Upper lobe of left lung (tissue), 6 donors: ENCODE measurements at places on chromosomes 5 and 9. TPM values are rescaled to one million over a fixed set of nuclear protein-coding genes. Genes with fewer than 3 reads are reported as not detected.
A peak's percentile ranks its signal among the peaks of the same experiment; 100 is the strongest.

GRCh38 chr9:107667231-107668070 lies 177.9 kb upstream of the KLF4 start:
- peaks cover 6% of the 10 kb centered on the region for H3K4me1 ChIP-seq
- peak overlapping the region; percentile 58 for H3K27ac ChIP-seq
- no peaks in the 10 kb centered on the region for H3K27me3 ChIP-seq
- no peaks in the 10 kb centered on the region for H3K36me3 ChIP-seq
- H3K4me3 ChIP-seq: no peak overlapping the region
- peak; percentile 21 for DNase-seq

DNA sequence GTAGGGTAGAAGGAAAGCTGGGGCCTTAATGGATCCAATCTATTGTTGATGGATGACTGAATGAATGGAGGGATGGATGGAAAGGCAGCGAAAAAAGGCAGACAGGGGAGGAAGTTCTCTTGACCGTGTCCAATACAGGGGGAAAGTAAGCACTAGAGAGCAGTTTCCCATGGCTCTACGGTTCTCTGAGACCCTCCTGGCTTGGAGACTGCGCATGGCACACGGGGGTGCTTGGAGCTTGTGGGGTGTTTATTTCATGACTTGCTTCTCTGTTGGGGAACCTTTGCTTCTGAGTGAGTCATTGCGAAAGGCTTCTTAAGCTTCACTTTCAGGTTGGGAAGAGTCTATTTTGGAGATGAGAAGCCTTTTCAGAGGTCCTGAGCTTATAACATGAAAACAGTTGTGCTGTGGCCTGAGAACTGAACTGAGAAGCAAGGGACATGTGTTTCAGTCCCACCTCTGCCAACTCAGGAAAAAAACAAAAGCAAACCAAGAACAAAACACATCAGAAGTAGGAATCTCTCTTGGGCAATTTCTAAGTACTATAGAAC lies 12.8 kb upstream of the TEX48 start:
- no peaks in the 10 kb centered on the region for H3K27me3 ChIP-seq
- no peak overlapping the region for H3K4me3 ChIP-seq
- DNase-seq: no peak

GRCh38 chr5:74402553-74402952 lies 238.0 kb downstream of the ENC1 start:
- H3K27ac ChIP-seq: no peak overlapping the region
- H3K4me1 ChIP-seq: peaks cover 5% of the 10 kb centered on the region
- no peaks in the 10 kb centered on the region for H3K27me3 ChIP-seq
- H3K36me3 ChIP-seq: no peaks in the 10 kb centered on the region

- H3K4me1 ChIP-seq: peaks cover 29% of the 10 kb centered on the region
- no peaks in the 10 kb centered on the region for H3K27me3 ChIP-seq
- no peak overlapping the region for H3K4me3 ChIP-seq
- peak overlapping the region; percentile 1 for H3K27ac ChIP-seq
- peak; percentile 32 for DNase-seq
- peaks cover 9% of the 10 kb centered on the region for H3K36me3 ChIP-seq
Observed at GRCh38 chr5:761059-761771, 23.3 kb downstream of the ZDHHC11B start.

GRCh38 chr9:98318834-98319478 lies 63.5 kb upstream of the TBC1D2 start:
- no peaks in the 10 kb centered on the region for H3K27me3 ChIP-seq
- peaks cover 20% of the 10 kb centered on the region for H3K4me1 ChIP-seq
- no peak overlapping the region for H3K27ac ChIP-seq
- H3K4me3 ChIP-seq: no peak overlapping the region
- H3K36me3 ChIP-seq: no peaks in the 10 kb centered on the region

Gene ZFP37
- total RNA-seq: 1.2 TPM

GRCh38 chr5:166992874-166993722 lies 1298.3 kb upstream of the WWC1 start:
- H3K27me3 ChIP-seq: no peaks in the 10 kb centered on the region
- no peak overlapping the region for H3K4me3 ChIP-seq
- H3K27ac ChIP-seq: no peak overlapping the region
- DNase-seq: no peak
- H3K4me1 ChIP-seq: no peaks in the 10 kb centered on the region

- H3K27me3 ChIP-seq: no peaks in the 10 kb centered on the region
- H3K36me3 ChIP-seq: no peaks in the 10 kb centered on the region
- no peaks in the 10 kb centered on the region for H3K4me1 ChIP-seq
- no peak overlapping the region for H3K27ac ChIP-seq
- no peak overlapping the region for H3K4me3 ChIP-seq
- no peak for DNase-seq
Observed at GRCh38 chr5:84565866-84566265, 181.2 kb upstream of the EDIL3 start.
